Activated CD8-positive, alpha-beta memory T cell treated with anti-CD3 and anti-CD28 coated beads for 1 hour (primary cell): ENCODE measurements at places on chromosomes 12 and 14.
A peak's percentile ranks its signal among the peaks of the same experiment; 100 is the strongest.

GRCh38 chr14:58733451-58734208 is 95.9 kb downstream of the DACT1 start:
- DNase-seq, result no peak

- DNase-seq, result no peak
These were observed 11.6 kb upstream of the SMCO2 start for GRCh38 chr12:27434673-27435565.

GRCh38 chr14:96576937-96577336 is 74.8 kb downstream of the PAPOLA start:
- no peak for DNase-seq

DNA sequence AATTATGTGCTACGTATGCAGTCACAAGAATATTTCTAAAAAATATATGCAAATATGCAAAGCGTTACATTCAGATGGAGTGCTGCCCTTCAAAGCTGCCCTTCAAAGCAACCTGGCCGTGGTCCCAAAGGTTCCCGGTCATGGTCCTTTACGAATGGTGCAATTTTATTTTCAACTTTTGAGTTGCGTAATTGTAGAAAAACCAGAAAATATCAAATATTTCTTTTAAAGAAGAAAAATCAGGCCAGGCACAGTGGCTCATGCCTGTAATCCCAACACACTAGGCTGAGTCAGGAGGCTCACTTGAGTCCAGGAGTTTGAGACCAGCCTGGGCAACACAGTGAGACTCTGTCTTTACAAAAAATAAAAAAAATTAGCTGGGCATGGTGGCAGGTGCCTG is 21.4 kb downstream of the CLSTN3 start:
- DNase-seq, result no peak

DNA sequence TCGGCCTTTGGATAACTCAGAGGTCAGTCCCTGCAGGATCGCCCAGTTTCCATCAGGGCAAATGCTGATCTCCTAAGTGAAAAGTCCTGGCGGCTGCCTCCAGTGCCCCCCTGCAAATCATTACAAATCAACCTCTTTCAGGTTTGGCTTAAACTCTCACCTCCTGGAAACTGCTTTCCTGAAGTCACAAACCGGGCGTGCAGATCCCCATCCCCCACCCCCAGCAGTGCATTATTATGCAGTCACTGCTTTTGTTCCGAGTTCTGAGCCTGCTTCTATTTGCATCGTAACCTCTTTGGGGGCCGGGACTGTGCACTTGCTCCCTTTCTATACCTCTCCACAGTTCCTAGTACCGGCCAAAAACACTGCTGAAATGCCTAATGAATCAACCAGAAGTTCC is at the start of gene USP44:
USP44 (minus strand) TSS at position 172 of the 400 bp plus-strand sequence. CDS start 17,220 bp downstream, outside the sequence.
- DNase-seq, result no peak

GRCh38 chr12:108495823-108496579 is 19.1 kb upstream of the FICD start:
- DNase-seq, result no peak

GRCh38 chr12:104702565-104703139 is 245.9 kb downstream of the CHST11 start:
- DNase-seq, result no peak

DNA sequence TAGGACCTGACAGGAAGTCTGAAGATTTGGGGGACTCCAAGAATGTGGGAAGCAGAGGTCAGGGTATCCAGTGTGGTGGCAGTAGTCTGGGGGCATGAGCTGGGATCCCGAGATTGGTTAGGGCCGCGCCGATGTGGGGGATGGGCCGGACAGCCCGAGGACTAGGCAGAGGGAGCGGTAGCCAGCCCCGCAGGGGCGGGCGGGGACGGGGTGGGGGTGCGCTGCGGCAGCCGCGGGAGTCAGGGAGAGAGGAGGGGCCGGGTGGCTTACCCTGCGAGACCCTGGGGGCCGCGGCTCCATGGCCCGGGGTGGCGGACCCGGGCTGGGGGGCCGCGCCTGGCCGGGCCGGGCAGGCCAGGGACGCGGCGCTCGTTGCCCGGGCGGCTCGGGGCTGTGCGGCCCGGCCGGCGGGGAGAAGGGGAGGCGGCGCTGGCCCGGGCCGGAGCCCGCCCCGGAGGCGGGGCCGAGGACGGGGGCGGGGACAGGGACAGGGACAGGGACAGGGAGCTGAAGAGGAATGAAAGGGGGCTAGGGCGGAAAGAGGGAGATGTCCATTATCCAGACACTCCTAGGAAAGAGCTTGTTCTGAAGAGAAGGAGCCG is 5.6 kb downstream of the ZNF385A start:
- DNase-seq, result no peak

GRCh38 chr12:56989861-56990610 is 16.3 kb downstream of the ZBTB39 start:
- DNase-seq, result no peak

- DNase-seq, result no peak
These were observed 98.7 kb downstream of the GAS2L3 start for GRCh38 chr12:100672075-100672592.

GRCh38 chr14:96053248-96053599 is 14.1 kb downstream of the C14orf132 start:
- no peak for DNase-seq

DNA sequence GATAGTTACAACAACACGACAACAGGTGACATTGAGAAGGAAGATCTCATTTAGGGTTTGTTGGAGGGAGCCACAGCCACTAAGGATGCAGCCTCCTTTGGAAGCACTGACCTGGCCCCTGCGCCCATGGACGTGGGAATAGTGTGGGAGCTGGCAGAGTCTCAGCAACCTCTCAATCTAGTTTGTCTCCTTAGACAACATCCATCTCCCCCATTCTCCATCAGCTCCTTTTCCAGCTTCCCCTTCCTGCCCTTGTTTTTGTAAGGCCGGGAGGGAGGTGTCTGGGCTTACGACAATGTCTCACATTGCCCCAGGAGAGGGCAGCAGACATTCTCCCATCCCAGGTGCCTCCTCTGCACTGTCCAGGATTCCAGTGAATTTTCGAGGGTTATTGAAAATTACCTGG is 170.2 kb upstream of the PZP start:
- DNase-seq, result no peak

DNA sequence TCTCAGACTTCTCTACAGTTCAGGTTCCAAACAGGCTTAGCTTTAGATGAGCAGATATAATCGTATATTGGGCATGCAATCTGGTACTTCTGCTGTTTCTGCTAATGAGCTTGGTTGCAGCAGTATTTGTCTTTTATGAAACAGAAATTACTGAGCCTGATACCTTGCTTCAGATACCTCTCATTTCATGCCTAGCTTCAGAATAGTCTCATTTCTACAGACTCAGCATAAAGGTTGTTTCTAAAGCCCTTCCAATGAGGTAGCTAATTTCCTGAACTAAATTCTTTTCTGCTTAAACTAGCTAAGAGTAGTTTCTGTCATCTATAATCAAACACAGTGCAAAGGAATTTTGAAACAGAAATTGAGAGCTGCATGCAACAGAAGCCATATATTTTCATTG is 275.0 kb upstream of the KITLG start:
- no peak for DNase-seq

GRCh38 chr12:107130830-107131611 is 37.7 kb upstream of the CRY1 start:
- no peak for DNase-seq

DNA sequence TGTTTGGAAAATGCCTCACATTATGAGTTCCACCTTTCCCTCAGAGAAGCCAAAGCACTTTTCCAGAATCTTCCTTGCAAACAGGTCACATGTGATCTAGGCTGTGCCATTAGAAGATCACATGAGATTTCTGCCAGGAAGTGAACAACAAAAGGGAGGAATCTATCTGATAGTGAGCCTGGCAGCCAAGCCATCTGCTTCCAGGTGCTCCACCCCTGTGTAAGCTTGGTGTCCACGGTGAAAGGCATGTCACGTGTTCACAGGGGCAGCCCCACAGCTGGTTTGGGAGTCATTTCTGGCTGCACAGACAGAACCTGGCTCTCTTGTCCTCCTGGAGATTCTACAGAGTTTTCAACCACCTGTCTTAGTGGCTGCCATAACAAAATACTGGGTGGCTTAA is 3.5 kb upstream of the KSR2 start:
- no peak for DNase-seq

GRCh38 chr14:20559461-20559904 is 1.4 kb downstream of the RNASE9 start:
- DNase-seq, result no peak

- no peak for DNase-seq
These were observed 1.1 kb downstream of the PHLDA1 start for GRCh38 chr12:76030341-76031080.

GRCh38 chr12:85782711-85783110 is 53.5 kb downstream of the RASSF9 start:
- no peak for DNase-seq

DNA sequence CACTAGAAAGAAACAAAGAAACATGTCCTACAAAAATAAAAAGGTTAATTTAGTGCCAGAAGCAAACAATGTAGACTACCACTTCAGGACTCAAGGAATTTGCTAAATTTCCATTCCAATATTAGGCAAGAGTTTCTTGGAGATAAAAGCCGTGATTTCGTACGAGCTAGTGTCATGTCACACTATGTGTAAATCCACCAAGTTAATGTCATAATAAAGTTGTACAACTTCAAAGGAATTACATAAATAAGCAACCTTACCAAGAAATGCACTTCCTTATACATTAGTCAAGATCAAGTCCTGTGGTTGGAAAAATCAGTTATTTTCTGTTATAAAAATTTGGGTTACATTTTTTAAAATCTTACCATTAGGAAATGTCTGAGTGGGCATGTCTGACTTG is 1222.8 kb downstream of the GALC start:
- no peak for DNase-seq

DNA sequence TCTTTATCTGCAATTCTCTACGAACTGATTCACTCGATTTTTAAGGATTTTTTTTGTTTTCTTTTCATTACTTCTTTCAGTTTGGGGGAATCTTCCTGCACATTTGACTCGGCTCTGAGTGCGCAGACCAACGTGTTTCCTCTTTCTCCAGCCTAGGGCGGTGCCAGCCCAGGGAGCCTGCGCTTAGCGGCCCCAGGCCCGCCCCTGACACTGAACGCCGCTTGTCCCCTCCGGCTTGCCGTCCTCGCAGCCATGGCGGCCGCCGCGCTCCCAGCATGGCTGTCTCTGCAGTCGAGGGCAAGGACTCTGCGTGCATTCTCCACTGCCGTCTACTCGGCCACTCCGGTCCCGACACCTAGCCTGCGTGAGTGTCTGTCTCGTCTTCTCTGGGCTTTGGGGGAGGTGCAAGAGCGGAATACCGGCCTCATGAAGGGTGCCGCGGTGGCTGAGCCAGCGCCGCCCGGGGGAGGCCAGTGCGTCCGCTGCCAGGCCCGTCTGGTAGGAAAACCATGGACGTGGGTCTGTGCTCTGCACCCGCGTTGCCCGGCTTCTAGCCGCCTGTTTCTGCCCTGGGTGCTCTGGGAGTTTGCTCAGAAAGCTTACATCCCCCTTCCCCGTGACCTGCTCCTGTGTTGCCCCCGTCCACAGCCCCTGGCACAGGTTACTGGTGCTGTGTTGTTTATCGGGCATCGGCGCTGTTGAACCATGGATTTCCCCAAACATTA is at the start of gene MRPS35:
MRPS35 (plus strand) TSS at position 241 of the 725 bp plus-strand sequence; CDS start at position 253, 12 bp downstream.
- peak; percentile 74 for DNase-seq

GRCh38 chr12:15276088-15276698 is 46.1 kb upstream of the PTPRO start:
- DNase-seq, result no peak

DNA sequence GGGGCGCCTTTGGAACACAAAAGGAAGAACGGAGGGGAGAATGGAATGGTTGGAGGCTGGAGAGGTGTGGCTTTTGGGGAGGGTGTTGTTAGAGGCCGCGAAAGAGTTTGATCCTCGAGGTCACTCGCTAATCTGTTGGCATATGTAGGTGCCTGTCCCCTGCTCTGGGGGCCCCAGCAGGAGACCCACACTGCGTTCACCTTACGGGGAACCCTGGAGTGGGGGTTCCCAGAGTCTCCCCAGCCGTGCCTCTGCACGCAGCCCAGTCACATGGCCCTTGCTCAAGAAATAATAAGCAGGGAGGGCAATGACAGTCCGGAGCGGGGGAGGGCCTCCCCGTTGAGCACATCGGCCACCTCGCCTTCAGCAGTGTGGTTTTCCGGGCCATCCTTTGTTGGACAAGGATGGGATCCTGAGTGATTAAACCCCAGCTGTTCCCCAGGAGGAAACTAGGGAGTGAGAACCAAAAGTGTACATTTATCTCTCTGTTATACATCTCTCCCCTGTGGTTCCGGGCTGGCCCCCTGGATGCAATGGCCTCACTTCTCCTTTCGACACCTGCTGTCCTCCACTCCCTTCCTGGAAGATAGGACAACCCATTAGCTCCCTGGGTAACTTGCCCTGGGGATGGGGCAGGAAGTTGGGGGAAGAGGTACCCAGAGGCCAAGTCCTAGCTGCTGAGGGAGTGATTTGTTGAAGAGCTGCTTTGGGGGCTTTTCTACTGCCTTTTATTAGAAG is 1.3 kb downstream of the PLEKHG3 start:
- DNase-seq, result no peak

- no peak for DNase-seq
These were observed 78.7 kb downstream of the PLXNC1 start for GRCh38 chr12:94227066-94227465.

GRCh38 chr12:68633614-68634558 is 23.2 kb downstream of the RAP1B start:
- DNase-seq, result no peak

- DNase-seq, result no peak
These were observed 25.7 kb downstream of the SERPINA10 start for GRCh38 chr14:94267352-94267751.

DNA sequence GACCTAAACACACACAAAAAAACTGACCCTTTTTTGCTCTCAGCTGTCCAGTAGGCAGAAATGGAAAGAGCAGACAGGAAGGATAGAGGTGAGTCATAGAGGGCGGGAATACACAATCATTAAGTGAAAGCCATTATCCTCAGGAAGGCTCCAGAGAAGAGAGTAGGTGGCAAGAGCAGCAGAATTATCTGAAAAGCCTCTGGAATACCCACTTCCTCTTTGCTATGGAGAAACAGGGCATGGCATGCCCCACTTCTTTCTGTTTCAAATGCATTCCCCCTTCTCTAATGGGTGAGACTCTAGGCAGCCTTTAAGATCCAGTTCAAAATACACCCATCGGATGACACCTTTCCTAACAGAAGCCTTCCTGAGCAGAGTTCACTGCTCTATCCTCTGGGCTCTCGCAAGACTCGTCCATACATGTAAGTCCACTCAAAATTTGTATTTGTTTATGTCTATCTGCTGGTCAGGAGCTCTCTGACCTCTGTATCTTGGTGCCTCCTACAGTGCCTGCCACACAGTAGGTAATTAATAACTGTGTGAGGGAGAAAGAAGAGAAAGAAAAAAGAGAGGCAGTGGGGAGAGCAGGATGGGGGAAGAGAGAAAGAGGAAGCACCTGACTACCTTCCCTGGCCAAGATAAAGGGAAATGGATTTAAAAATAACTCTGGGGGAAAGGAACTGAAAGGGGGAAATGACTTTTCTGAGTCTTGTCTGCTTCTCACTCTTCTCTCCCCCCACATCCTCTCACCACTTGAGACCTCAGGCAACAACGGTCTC is 8.5 kb downstream of the KLHL33 start:
- no peak for DNase-seq

DNA sequence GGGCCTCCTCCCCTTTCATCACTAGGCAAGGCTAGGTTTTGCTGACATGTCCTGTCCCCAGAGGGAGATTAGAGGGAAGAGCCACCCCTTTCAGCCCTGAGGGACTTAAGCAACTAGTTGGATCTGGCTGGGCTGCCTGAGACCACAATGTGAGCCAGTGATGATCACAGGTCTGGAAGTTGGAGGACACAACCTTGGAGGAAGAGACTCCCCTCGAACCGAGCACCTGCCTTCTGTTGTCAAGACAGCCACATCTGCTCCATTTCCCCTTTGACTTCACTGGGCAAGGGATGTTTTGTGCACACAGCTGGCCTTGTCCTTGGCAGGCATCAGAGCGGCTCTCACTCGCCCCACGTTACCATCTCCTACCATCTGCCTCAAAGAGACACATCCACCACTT is 31.4 kb downstream of the MVK start:
- no peak for DNase-seq

GRCh38 chr12:131131808-131132117 is 178.1 kb downstream of the ADGRD1 start:
- DNase-seq, result no peak
